Placental epithelial cell (primary cell): ENCODE measurements at places on chromosomes 13 and 19. TPM values are rescaled to one million over a fixed set of nuclear protein-coding genes. Genes with fewer than 3 reads are reported as not detected.

FLT3LG gene
- 0.79 TPM in 1 of 2 replicates, not detected in the other for total RNA-seq

CGB5 gene
- total RNA-seq, result 0.39 TPM in 1 of 2 replicates, not detected in the other

GSK3A gene
- 17.3 and 26.6 TPM in 2 replicates for total RNA-seq

RPL36 gene
- 225 and 320 TPM in 2 replicates for total RNA-seq

ZNF493 gene
- total RNA-seq, result 19.1 and 33.4 TPM in 2 replicates

DCLK1 gene
- total RNA-seq, result 0.11 and 0.39 TPM in 2 replicates

KBTBD7 gene
- 9.7 and 18.5 TPM in 2 replicates for total RNA-seq

CRX gene
- total RNA-seq, result not detected in 2 replicates

ZNF761 gene
- total RNA-seq, result 11.9 and 13.7 TPM in 2 replicates

ADGRE1 gene
- not detected in 2 replicates for total RNA-seq

FIZ1 gene
- total RNA-seq, result 5.1 and 8.9 TPM in 2 replicates

UNC13A gene
- total RNA-seq, result 0.11 and 0.39 TPM in 2 replicates

CRLF1 gene
- total RNA-seq, result 0.87 and 3.1 TPM in 2 replicates

HSD17B14 gene
- total RNA-seq, result 3.8 and 20.4 TPM in 2 replicates

FFAR1 gene
- total RNA-seq, result not detected in 2 replicates

KLK13 gene
- not detected in 2 replicates for total RNA-seq

COL4A2 gene
- 81.7 and 176 TPM in 2 replicates for total RNA-seq

EEF1AKMT1 gene
- 7.0 and 10.6 TPM in 2 replicates for total RNA-seq

CEACAM8 gene
- 1.2 TPM in 1 of 2 replicates, not detected in the other for total RNA-seq

CYP4F2 gene
- not detected in 2 replicates for total RNA-seq

ZNF135 gene
- total RNA-seq, result 6.4 and 9.4 TPM in 2 replicates

LAIR1 gene
- total RNA-seq, result not detected in 2 replicates

ATP13A1 gene
- 42.4 and 106 TPM in 2 replicates for total RNA-seq

ZC3H4 gene
- 16.2 and 17.7 TPM in 2 replicates for total RNA-seq

ZNF154 gene
- total RNA-seq, result 5.1 and 14.9 TPM in 2 replicates
